HL-60 (cell line): ENCODE measurements at places on chromosomes 12 and 14.

GRCh38 chr12:114835031-114835430 lies 151.1 kb upstream of the TBX3 start:
- no peak for DNase-seq

DNA sequence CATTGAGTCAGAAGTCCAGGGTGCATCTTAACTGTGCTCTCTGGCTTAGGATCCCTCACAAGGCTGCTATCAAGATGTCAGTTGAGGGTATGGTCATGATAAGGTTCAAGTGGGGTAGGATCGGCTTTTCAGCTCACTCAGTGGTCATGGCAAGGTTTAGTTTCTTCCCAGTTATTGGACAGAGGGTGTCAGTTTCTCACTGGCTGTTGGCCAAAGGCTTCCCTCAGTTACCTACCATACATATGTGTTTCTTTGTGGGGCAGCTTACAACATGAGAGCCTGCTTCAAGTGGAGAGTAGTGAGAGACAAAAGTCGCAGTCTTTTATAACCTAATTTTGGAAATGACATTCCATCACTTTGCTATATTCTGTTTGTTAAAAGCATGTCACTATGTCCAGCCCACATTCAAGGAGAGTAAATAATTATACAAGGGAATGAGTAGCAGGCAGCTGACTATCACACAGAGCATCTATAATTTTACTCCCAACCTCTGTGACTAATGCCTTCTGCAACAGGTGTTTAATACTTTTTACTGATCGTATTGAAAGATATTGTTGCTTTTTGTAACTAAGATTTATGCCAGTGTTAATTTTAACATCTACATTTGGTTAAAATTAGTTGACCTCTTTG lies 572.8 kb upstream of the FBXO33 start:
- no peak for DNase-seq

- DNase-seq, result no peak
These were observed 117.6 kb upstream of the GARIN6 start for GRCh38 chr12:99529966-99530365.

DNA sequence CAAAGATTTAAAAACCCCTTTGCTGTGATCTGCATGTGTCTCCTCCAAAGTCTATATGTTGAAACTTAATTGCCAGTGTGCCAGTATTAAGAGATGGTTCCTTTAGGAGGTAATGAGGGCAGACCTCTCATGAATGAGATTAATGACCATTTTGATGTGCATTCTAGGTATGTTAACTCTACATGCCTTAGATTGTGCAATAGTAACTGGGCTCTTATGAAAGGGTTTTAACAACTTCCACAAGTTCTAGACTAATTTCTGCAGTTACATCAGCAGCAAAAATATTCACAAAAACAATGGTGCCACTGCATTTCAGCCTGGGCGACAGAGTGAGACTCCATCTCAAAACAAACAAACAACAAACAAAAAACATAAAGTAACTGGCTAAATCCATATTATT lies 3.8 kb upstream of the TAS2R10 start:
- no peak for DNase-seq

- no peak for DNase-seq
These were observed 2.0 kb downstream of the DIO3 start for GRCh38 chr14:101563352-101563653.
